ENCODE measurements at places on chromosomes 4 and X.

- no peak for DNase-seq
Measured at GRCh38 chrX:5180135-5180741, 1048.4 kb downstream of the NLGN4X start.

DNA sequence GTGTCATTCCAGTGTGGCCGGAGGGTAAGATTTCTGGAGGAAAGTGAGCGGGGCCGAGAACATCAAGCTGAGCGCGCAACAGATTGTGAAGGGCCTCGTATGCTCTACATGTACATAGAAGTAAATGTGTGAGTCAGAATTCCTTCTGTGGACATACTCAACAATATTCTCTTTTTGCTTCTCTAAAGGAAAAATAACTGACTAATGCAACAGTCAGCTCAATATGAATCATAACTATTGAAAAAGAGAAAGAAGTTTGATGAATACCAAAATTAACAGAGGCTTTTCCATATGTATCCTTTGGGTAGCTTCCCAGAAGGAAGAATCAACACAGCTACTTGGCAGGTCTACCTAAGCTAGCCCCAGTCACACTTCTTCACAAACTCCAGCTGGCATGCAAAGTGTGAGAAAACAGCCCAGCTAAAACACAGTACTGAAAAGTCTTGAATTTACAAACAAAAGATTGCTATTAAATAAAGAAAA, 87.5 kb upstream of the ZFP42 start:
- no peak for DNase-seq

DNA sequence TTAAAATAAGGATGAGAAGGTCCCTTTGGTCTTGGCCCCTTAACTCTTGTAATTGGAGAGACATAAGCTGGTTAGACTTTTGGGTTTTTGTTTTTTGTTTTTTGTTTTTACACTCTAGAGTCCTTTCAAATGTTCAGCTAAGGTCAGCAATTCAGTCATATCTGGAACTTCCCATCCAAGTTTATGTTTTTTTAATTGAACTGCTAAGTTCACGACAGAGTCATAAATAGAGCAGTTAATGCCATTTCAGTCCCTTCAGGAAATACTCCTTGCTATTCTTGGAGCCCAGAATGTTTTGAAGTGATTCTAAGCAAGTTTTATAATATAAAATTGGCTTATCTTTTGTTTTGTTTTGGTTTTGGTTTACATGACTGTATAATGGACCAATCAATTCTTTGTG, 329.4 kb upstream of the PABPC4L start:
- DNase-seq, result no peak

DNA sequence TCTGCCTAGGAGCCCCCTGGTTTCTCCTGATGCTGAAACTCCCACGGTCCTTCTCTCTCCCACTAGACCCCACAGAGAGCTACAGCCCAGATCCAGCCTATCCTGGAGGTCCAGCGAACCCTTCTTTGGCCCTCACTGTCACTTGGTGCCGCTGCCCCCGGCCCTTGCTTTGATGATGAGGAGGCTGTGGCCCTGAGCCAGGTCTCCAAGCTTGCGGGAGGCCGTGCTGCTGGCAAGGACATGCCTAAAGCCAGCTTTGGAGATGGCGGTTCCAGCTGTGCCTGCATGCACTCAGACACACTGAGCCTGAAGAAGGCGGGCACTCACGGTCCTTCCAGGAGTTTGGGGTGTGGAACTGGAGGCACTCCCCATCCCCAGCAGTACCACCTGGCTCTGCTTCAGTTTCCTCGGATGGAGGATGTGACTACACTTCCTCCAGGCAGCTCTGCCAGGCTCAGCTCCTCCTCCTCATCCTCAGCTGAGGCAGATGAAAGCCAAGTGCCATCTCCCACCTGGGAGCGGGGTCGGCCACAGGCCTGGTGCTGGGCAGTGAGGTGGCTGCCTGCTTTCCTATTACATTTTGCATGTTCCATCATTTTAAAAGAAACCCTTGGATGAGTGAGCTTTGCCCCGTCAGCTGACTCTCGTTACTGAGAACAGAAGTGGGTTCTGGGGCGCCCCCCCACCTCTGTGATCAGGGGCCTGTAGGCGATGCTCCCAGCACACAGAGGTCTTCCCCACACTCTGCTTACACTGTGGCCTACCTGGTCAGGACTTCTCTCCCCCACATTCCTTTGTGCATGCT, 9.0 kb downstream of the TNIP2 start:
- DNase-seq, result no peak

DNA sequence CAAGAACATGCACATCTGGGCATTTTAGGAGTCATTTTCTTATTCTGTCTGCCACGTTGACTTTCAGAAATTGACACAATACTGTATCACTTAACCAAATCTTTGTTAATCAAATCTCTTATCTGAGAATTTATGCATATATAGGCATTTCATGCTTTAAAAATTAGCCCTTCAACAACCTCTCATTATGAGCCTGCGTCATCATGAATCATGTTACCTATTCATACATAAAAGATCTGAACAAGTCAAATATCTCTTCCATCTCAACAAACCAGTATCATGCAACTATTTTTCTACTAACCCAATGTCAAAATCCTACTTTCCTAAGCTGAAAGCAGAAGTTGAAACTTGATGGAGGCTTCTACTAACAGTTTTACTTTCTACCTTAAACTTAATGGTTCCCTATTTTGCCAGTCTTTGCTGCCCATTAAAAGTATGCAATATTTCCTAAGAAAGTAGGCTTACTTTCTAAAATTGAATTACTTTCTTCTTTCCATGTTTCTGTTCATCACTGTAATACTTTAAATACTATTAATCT, 1.8 kb downstream of the ADAM29 start:
- no peak for DNase-seq

GRCh38 chr4:45518832-45519231, 605.0 kb downstream of the GABRG1 start:
- DNase-seq, result no peak

DNA sequence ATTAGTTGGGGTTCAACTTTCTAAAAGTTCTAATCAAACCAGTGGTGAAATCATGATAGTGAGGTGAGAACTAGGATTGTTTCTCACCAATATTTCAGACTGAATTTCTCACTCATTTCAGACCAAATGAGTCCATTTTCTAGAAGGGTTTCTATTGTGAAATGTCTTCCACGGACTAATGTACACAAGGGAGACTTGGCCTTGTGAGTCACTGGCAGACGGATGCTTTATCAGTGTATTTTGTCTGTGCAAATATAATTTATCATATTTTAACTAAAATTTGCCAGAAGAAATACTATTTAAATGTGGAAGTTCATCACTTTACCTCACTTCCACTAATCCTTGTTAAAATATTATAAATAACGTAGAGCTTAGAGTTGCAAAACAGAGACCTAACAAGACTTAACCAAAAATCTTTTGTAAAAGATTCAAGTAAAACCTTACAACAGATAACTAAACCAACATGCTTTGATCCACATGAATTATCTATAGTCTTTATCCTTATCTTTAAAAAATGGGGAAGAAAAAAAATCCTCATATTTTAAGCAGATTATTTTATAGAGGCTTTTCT, 506.0 kb upstream of the FAM241A start:
- DNase-seq, result no peak

- DNase-seq, result no peak
Measured at GRCh38 chr4:84809946-84810345, 156.5 kb downstream of the WDFY3 start.

DNA sequence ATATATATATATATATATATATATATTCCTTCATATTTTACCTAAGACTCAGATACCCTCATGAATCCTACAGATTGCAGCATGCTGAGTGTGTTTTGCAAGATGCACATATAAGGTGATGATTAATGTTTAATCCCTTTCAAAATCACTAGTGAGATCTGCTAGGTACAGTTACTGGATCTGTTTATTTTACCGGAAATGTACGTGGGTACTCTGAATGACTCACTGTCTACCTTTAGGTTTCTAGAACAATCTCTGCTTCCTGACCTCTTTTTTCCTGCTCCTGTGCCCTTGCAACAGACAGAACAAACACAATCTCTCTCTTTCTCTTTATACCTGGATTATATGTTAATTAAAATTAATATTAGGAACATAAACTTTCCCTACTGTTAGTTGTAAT, 379.6 kb downstream of the FAM133A start:
- DNase-seq, result no peak

GRCh38 chr4:174544496-174544895, 22.2 kb upstream of the HPGD start:
- DNase-seq, result no peak

GRCh38 chr4:84417997-84418709, 80.9 kb downstream of the NKX6-1 start:
- no peak for DNase-seq

- no peak for DNase-seq
Measured at GRCh38 chrX:36504625-36505024, 503.5 kb upstream of the FAM47C start.

DNA sequence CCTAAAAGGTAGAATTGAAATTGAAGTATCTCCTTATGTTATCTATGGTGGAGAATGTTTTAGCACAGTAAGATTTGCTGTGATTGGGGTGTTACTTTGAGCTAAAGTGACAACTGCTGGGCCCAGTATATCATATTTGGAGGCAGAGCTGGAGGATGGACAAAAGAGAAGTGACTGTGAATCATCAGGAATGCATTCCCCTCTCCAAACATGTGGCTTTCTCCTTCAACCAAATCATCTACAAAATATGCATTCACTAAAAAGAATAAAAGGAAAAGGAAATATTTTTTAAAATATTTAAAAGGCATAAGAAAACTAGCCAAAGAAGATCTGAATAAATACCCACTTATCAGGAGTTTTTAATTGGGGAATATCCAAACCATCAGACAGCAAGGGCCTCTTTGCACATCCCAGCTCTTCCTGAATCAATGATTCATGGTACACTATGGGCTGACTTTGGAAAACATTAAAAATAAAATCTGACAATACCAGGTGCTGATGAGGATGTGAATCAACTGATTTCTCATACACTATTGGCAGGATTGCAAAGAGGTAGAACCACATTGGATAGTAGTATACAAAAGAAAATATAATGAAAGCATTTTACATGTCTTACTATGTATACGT, 671.7 kb upstream of the NR3C2 start:
- no peak for DNase-seq

DNA sequence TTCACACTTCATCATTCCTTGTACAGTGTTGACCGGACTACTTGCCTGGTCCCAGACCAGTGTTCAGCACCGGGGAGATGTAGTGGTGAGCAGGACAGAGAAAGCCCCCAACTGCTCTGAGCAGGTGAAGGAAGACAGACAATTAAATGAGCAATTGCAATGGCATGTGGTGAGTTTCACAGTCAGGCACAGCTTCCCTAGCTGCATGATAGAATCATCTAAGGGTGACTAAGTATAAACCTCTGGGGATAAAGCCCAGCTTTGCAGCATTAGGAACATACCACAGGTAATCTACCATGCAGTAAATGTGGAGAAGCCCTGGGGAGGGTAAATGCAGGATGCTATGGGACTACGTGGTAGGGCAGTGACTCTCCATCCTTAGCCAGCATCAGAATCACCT, 47.8 kb downstream of the TMA16 start:
- no peak for DNase-seq

GRCh38 chr4:7554905-7555304, 120.2 kb upstream of the PSAPL1 start:
- DNase-seq, result no peak

- DNase-seq, result no peak
Measured at GRCh38 chrX:21974011-21974385, 33.5 kb downstream of the SMS start.

DNA sequence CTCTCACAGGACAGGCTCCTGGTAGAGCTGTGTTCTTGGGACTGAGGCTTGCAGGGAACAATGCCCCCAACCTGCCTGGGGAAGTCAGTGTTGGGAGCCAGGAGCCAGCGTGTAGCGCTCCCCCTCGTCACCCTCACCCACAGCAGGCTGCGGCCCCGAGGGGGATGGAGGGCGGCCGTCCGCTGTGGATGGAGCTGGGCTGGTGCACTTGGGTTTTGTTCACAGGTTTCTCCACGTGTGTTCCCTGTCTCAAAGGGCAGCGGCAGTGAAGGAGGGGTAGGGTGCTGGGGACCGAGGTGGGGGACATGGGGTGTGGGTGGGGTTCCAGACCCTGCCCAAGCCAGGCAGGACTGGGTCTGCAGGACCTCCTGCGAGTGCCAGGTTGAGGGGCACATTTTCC, 69.1 kb downstream of the RGS12 start:
- no peak for DNase-seq

DNA sequence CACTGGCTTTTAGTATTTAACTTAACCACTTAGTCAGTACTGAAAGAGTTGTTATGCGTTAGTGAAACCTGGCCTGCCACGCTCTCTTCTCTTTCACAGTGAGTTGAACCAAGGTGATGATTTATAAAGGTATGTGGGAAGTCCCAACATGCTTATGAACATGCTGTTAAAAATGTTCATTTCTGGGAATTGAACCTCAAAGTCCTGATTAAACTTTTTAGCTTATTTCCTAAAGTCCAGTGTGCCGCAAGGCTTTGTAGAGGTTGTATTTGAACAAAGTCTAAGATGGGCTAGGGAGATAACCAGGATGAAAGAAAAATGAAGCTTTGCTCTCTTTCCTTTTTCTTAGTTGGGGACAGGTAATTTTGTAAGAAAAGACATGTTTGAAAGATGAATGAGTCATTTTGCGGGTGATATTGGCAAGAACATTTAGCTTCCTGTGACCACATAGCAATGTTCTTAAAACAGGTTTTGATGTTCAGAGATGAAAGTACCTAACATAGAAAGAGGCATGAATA, 270.3 kb downstream of the DTHD1 start:
- DNase-seq, result peak; percentile 3

- no peak for DNase-seq
Measured at GRCh38 chrX:15391850-15392249, 7.6 kb upstream of the VEGFD start.

DNA sequence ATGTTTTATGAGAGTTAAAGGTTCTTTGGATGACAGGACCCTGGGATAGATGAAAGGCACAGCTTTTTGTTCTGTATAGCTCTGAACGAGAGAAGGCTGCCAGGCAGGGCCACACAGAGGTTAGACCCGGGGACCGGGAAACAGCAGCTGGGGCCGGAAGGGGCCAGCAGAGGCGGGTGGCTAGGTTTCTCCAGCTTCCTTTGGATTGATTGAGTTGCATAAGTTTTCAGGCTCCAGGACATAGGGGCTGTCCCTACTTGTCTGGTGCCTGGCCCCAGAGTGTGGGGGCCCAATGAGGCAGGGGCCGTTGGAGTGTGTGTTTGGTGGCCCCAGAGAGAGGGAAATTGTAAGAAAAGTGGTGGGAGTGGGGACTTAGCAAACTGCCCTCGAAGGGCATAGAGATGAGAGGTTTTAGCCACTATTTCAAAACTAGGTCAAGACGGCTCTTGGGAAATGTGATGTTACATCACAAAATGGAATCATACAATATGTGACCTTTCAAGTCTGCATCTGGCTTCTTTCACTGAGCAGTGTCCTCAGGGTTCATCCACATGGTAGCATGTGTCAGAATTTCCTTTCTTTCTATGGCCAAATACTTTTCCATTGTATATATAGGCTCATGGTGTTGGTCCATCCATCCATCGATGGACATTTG, 3.7 kb downstream of the ZFP92 start:
- no peak for DNase-seq

GRCh38 chr4:7792616-7793015, 147.0 kb downstream of the AFAP1 start:
- DNase-seq, result no peak

DNA sequence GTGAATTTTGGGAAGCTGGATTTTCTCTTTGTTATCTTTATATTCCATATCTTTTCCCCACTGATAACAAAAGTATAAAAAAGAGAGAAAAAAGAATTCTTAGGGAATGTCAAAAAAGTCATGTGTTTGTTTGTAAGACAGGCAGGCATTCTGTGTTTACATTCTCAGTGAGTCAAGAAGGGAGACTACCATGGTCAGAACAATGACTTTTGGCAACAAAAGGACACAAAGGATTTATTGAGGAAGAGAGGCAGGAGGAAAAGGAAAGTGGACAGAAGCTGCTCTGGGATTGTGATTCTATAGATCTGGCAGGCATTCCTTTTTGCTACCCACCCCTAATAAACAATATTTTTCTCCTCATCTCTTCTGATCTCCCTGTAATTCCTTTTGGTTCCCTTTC, 5.9 kb upstream of the ANK2 start:
- DNase-seq, result no peak
